ENCODE measurements at places on chromosomes 6 and 20.

DNA sequence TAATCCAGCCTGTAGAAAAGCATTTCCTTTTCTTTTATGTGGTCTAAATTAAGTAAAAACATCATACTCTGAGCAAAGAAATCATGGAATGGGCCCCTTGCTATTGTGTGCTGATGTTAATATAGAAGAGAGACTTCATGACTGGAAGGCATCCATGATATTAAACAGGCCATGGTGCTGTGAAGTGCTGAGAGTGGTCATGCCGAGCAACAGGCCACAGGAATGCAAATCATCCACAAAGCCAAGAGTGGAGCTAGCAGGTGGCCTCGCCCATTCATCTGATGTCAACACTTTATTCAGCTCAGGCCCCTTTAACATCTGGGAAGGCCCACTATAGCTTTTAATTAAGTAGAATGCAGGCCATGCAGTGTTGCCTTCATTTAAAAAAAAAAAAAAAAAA is 115.2 kb upstream of the HMGCLL1 start:
- DNase-seq, result no peak

- no peak for DNase-seq
Measured at GRCh38 chr6:82906951-82907350, 158.7 kb downstream of the UBE3D start.

DNA sequence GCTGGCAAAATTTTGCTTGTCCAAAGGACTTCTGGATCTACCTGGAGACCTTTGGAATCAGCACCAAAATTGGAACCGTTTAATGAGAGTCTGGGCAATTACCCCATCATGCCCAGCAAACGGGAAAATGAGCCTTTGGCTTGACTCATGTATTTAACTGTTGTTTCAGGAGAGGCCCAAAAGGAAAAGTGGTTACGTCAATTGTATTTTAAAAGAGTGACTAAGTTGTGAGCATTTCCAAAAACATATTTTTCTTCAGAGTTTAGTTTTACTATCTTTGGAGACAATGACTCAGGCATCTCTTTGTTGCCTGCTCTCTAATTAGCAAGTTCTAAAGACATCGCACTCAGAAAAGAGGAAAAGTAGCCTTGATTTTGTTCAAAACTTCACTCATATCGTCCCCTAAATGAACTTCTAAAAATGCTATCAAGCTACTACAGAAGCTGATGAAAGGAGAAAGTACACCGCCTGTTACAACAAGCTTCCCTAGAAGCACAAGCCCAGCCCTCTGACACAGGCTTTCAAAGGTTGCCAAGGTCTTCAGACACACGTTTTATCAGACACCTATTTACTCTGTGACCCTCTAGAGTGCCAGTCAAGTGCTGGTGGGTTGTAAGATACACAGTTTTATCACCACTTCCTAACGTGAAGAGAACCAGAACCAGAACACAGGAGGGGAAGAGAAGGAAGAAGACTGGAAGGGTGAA is 146.2 kb downstream of the TBX18 start:
- DNase-seq, result no peak

DNA sequence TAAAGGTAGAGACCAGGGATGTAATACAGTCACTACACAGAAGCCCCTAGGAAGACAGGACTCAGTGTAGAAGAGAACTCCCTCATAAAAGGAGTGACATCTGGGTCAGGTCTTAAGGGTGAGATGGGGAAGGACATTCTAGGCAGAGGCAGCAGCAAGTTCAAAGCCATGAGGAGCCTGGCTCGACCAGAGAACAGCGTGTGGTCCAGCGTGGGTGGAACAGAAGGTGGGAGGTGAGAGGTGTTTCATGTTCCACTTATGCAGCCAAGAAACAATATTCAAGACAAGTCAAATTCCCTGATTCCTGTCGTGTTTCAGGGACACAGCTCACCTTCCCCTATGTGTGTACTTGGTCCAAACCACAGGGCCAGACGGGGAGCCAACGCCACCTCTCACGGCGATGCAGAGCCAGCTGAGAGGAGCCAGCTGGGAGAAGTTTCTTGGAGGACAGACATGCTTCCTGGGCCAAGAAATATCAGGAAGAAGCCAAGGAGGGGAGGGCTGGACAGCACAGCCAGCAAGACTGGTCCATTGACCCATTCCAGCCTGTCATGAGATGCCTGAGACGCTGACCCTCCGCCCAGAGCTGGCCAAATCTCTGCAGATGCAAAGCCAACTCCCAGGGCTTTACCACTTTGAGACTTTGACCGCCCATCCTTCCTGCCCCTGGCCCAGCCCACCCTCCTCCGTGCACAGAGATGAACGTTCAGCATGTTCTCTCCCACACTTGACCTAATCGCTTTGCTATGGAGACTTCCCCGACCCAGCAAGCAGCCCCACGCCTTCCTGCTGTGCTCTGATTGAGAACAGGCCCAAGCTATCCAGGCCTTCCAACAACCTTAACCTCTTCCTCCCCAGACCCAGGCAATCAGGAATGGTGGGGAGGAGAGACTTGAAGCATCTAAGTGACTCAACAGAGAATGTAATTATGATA is 113.8 kb downstream of the PRND start:
- no peak for DNase-seq

DNA sequence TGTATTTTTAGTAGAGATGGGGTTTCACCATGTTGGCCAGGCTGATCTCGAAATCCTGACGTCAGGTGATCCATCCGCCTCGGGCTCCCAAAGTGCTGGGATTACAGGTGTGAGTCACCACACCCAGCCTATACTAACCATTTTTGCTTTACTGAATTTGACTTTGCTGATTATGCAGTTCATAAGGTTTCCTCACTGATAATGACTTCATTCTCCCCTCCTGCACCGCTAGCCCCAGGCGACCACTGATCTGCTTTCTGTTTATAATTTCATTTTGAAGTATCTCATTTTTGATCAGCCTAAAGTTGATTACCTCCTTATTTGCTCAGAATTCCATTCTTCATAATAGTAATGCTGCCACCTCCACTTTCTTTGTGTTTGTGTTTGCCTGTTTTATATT is 48.7 kb upstream of the FAM83D start:
- no peak for DNase-seq

- DNase-seq, result no peak
Measured at GRCh38 chr20:36855241-36855657, 20.7 kb upstream of the TLDC2 start.

- DNase-seq, result no peak
Measured at GRCh38 chr20:49682278-49682677, 31.4 kb downstream of the B4GALT5 start.

GRCh38 chr20:52190437-52191131 is 995 bp downstream of the ZFP64 start:
- peak; percentile 64 for DNase-seq

GRCh38 chr20:55166063-55166462 is 690.7 kb downstream of the DOK5 start:
- no peak for DNase-seq

DNA sequence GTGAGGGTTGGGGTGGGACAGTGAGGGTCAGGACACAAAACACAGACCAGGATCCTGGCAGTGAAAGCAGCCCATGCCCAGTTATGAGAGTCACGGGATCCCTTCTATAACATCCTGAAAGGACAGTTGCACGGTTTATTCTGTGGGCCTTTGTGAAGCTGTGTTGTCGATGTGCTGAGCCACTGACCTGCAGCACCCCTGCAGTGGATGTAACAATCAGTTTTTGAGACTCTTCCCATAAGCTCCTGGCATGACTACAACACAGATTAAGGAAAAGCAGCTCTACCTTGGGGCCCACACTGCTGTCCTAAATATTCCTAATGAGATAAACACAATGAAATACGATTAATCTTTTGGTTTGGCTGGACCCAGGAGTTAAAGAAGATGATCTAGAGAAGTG is 3.7 kb downstream of the PYGB start:
- no peak for DNase-seq

DNA sequence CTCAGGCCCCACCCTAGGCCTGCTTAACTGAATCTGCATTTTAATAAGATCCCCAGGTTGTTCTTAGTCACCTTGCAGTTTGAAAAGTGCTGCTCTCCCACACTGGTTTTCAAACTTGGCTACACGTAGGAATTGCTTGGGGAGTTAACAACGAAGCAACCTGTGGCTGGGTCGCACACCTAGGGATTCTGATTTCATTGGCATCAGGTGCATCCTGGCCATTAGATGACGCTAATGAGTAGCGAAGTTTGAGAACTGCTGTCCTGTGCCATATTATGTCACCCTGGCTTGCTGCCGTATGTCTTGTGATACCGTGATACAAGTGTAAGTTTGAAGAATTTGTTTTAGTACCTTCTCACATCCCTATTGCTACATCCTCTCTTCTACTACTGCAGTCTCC is 28.2 kb upstream of the FUCA2 start:
- DNase-seq, result peak; percentile 36

GRCh38 chr6:35784200-35784599 is 3.4 kb downstream of the CLPSL1 start:
- DNase-seq, result no peak

GRCh38 chr20:44133424-44133823 is 53.6 kb downstream of the JPH2 start:
- no peak for DNase-seq

DNA sequence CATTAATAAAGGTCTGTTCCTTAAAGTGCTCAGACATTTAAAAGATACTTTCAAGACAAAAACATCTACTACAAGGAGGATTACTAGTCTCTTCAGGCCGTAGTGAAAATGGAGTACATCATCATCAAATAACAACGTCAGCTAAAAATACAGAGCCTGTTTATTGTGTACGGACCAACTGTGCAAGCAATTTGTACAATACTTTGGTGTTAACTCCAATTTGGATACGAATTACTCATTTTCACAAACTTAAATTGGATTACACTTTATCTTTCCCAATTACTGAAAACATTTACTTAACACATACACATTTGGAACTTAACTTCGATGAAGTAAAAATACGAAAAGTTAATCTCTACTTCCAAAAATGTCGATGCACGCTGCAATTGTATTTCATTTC is 802 bp downstream of the CYP39A1 start:
- no peak for DNase-seq

DNA sequence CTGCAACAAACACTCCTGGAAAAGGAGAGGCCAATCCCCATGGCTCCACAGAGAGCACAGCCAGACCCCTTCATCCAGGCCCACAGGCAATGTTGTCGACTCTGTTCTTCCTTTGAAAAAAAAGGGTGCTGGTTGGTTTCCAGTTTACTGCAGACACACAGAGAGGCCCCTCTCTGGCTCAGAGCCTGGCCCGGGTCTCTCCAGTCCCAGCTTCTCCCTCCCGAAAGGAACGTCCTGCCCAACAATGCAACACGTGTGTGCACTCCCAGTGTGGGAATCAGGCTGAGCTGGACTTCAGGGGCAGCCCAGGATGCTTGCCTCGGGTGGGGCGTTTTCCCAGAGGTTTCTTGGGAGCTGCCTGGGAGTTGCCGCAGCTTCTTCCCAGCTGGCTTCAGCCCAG is 4.5 kb upstream of the NKAIN4 start:
- DNase-seq, result no peak

DNA sequence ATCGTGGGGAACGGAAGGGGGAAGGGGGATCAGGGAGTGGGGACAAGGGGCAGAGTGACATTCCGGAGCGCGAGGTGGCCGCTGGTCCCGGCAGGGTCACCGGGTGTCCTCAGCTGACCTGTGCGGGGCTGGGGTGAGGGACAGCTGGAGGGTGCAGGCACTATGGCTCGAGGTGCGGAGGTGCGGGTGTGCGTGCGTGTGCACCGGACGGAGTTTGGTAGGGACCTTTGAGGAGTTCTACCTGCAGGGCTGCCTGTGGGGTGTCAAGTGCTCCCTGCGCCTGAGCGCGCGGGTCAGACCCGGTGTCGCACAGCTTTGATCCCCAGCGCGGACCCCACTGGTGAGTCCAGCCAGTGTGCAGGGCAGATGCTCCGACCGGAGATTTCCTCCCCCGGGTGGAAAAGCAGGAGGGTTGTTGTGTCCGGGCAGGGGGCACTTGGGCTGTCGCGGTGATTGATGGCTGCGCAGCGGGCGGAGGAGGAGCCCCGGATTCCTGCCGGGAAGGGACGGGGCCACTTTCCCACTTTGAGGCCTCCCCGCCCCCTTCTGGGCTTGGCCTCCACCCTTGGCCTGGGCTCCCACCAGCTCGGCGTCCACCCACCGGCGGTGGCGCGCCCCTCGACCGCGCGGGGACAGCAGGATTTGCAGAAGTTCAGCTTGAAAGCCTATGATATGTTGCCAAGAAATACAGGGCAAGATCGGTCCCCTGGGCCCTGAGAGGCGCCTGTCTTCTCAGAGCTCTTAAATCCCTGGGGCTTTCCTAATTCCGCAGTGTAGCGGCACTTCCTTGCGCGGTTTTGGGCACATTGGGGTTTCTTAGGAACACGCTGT is 658 bp downstream of the RIN2 start:
- no peak for DNase-seq

GRCh38 chr20:8228315-8228714 is 96.2 kb downstream of the PLCB1 start:
- DNase-seq, result no peak

GRCh38 chr20:9551808-9552550 is 37.6 kb downstream of the LAMP5 start:
- no peak for DNase-seq

GRCh38 chr20:35318502-35319157 is 26.4 kb upstream of the FAM83C start:
- peak; percentile 53 for DNase-seq

- no peak for DNase-seq
Measured at GRCh38 chr6:89364586-89364985, 12.1 kb upstream of the UBE2J1 start.

DNA sequence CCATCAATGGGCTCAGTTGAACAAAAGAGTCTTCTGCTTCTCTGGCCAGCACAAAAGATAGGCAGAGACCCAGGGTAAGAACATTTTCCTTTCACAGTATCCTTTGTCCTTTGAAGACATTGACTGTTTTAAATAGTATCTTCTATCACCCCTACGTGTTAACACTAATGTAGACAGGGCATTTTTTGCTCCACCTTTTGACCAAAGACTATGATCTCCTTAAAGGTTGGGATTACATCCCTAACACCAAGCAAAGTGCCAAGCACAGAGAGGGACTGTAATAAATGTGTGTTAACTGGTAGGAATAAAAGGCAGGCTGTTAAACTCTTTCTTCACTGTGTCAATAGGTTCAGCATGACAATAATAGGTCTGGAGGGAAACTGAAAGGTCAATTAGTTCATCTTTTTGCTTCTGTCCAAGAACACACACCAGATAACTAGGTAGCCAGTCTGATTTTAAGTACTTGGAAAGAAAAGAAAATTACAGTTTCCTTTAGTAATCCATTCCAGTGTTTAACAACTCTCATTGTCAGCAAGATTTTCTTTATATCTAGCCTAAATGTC is 63.6 kb upstream of the NOX3 start:
- DNase-seq, result no peak

DNA sequence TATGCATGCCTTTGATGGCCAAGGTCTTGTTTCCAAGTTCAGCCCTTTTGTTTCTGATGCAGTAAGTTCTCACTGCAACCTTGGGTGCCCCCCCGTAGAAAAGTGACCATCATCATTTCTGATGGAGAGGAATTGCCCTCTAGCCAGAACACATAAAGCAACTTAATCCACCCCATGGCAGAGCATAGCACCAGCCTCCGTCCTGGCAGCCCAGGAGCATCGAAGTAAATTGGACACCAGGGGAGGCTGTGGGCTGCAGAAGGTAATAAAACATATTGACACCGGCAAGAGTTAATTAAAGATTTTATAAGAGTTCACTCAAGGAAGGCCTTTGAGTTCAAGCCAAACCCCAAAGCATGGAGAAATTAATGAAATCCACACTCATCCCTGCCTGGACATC is 39.2 kb upstream of the CST7 start:
- DNase-seq, result no peak

Data from activated CD4-positive, alpha-beta T cell treated with anti-CD3 and anti-CD28 coated beads, Interleukin-2, Interleukin-6, amounts not matched to agents 100 ng/mL and 50 ng/mL, durations not matched to agents 16 hours and 8 hours (primary cell).